ENCODE measurements at places on chromosomes 13 and 19.

GRCh38 chr19:49403404-49404187 lies 15.5 kb downstream of the KASH5 start:
- DNase-seq = no peak

DNA sequence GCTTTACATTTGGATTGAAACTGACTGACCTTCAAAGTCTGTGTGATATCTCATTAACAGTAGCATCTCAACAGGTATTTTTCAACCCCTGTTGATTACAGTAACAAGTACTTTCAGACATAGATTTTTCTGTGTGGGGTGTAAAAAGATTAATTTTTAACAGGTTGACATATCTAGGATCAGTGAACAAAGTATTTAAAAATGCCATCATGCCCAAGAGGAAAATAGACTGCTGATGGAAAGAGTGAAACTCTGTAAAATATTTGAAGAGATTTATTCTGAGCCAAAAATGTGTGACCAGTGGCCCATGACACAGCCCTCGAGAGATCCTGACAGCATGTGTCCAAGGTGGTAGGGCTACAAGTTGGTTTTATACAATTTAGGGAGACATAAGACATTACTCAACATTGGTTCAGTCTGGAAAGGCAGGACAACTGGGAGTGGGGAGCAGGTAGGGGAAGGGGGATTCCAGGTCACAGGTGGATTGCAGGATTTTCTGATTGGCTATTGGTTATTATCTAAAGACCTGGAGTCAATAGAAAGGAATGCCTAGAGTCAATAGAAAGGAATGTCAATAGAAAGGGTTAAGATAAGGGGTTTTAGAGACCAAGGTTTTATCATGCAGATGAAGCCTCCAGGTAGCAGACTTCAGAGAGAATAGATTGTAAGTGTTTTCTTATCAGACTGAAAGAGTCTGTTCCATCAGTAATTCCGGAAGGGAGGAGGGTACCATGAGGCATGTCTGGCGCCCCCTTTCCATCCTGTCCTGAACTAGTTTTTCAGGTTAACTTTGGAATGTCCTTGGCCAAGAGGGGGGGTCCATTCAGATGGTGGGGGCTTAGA lies 29.1 kb downstream of the TNFRSF19 start:
- DNase-seq = no peak

DNA sequence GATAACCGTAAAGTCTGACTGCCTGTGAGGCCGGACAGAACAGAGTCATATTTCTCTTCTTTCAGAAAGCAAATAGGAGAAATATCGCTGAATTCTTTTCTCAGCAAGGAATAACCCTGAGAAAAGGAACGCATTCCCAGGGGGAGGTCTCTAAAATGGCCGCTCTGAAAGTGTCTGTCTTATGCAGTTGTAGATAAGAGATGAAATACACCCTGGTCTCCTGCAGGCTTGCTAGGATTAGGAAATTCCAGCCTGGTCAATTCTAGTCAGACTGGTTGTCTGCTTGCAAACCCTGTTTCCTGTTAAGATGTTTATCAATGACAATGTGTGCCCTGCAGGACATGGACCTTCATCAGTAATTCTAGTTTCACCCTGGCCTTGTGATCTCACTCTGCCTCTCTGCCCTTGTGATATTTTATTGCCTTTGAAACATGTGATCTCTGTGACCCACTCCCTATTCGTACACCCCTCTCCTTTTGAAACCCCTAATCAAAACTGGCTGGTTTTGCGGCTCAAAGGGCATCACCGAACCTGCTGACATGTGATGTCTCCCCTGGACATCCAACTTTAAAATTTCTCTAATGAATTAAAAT lies 934.8 kb upstream of the SPRY2 start:
- DNase-seq = no peak

GRCh38 chr13:92950771-92951170 lies 275.8 kb upstream of the GPC6 start:
- DNase-seq = no peak

GRCh38 chr19:10887616-10888367 lies 16.4 kb downstream of the CARM1 start:
- DNase-seq = no peak

GRCh38 chr13:49821216-49822009 lies 28.9 kb upstream of the KPNA3 start:
- DNase-seq = no peak

DNA sequence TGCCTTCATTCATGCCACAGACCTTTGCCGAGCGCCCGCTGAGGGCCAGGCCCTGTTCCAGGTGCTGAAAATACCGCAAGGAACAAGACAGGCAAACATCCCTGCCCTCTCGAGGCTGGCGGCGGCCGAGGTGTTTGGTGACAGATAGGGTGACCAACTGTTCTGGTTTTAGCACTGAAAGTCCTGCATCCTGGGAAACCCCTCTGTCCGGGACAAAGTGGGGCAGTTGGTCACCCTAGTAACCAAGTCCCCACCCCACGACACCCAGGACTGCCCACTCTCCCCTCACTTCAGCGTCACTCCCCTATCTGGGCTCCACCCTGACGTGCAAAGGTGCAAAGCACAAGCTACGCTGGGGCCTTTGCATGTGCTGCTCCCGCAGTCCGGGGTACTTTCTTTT lies 17.3 kb downstream of the ZBTB7A start:
- DNase-seq = no peak

DNA sequence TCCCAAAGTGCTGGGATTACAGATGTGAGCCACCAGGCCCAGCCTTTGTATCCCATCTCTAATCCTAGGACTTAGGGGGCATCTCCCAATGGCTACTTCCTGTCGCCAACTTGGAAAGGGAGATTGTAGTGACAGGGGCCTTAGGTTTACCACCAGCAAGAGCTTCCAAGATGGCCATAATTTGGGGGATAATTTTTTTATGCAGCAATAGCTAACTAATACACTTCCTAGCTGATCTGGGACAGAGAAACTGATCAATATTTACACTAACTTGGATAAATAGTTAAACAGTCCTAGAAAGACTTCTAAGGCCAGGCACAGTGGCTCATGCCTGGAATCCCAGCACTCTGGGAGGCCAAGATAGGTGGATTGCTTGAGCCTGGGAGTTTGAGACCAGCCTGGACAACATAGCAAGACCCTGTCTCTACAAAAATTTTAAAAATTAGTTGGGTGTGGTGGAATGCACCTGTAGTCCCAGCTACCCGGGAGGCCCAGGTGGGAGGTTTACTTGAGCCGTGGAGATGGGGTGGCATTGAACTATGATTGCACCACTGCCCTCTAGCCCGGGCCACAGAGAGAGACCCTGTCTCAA lies 5.3 kb upstream of the COLGALT1 start:
- no peak for DNase-seq

DNA sequence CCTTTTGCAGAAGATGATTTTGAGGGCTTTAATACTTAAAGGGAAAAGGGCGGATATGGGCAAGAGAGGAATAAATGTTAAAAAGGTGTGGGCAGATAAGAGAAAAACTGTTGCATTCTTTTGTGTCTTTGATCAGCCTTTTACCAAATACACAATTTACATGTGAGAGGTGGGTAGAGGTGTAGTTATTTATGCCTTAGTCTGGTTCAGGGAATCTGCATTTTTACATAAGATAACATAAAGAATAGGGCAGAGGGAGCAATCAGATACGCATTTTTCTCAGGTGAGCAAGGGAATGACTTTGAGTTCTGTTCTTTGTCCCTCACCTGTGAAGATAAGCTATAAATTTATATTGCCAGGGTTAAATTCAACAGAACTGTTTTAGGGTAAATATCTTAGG lies 708.4 kb upstream of the SLITRK1 start:
- DNase-seq = no peak

DNA sequence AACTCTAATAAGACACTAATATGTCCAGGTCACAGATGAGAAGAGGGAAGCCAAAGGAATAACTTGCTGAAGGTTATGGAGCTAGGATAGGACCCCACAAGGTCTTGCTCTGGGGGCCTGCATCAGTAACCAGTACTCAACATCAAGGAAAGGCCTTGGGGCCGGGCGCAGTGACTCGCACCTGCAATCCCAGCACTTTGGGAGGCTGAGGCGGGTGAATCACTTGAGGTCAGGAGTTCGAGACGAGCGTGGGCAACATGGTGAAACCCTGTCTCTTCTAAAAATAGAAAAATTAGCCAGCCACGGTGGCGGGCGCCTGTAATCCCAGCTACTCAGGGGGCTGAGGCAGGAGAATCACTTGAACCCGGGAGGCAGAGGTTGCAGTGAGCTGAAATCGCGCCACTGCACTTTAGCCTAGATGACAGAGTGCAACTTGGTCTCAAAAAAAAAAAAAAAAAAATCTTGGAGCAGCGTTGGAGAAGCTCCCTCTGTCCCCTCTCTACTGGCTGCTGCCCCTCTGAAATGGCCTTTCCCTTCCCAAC lies 1.8 kb downstream of the LONP1 start:
- no peak for DNase-seq

GRCh38 chr19:14059093-14059480 lies 2.8 kb downstream of the PALM3 start:
- DNase-seq = peak; percentile 55

- DNase-seq = no peak
Observed at GRCh38 chr13:110166598-110166997, 140.4 kb downstream of the COL4A1 start.

GRCh38 chr13:94825507-94825906 lies 113.2 kb upstream of the SOX21 start:
- no peak for DNase-seq

GRCh38 chr13:59991395-59991794 lies 172.3 kb downstream of the DIAPH3 start:
- no peak for DNase-seq

DNA sequence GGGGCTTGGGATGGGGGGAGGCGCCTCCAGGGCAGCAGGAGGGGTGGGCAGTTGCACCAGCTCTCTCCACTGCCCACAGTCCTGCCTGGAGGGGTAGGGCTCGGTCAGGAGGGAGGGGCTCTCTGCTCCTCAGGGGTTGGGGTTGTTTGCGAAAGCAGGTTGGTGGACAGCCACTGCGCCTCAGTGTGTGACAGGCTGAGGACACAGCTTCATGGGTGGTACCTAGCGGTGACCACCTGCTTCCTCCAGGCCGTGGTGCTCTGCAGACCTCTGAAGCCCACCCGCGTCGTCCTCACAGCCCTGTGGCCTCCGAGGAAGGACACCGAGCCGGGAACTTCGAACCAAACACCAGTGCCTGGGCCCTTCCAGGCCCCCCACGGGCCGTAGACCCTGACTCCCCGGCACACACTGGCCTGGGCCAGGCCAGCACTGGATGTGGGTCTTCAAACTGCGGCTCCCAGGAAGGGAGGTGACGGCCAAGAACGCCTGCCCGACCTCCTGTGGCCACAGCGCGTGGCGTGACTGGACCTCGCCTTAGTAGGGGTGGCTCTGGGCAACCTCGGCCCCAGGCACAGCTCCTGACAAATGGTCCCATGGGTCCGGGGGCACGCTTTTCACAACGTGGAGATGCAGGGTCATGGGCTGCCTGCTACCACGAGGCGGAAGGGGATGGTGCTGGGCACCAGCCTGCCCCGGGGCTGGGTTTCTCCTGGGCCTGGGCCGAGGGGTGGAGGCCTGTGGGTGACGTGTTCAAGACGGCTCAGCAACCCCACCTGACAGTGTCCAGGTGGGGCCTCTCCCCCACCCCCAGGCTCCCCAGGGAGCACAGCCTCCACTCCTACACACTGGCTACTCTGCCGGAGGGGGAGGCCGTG lies 173.2 kb downstream of the KDM4B start:
- no peak for DNase-seq

GRCh38 chr13:73943137-73943964 lies 190.9 kb downstream of the KLF12 start:
- peak; percentile 67 for DNase-seq

DNA sequence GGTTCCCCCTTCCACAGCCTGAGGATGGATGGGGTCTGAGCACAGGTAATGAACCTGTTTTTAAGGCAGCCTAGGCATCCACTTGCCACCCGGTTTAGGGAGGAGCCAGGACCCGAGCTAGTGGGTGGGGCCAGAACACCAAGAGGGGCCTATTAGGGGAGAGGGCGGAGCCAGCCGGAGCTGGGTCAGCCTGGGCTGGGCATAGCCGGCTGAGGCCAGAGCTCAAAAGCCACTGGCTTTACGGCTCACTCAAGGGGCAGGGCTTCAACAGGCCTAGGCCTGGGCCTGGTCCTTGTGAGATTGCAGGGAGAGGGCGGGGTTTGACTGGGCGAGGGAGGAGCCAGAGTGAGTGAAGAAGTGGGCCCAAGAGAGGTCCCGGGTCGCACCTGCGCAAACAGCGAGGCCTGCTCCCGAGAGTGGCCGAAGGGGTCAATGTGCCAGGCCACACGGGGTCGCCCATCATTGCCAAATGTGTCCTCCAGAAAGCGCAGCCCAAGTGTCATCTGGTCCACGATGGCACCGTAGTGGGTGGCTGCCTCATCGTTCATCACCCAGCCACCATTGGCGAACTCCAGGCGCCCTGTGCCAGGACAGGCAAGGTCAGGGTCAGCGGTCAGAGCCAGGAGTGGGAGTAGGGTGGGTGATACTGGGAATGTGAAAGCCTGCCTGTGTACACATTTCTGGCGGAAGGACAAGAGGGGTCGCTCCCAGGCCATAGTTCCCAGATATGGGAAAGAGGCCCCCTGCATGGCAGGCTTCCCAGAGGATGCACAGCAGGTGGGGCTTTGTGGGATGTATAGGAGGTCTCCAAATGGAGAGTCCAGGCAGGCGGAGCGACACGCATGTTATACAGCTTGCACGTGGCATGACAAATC lies 1.9 kb downstream of the MAN2B1 start:
- no peak for DNase-seq

DNA sequence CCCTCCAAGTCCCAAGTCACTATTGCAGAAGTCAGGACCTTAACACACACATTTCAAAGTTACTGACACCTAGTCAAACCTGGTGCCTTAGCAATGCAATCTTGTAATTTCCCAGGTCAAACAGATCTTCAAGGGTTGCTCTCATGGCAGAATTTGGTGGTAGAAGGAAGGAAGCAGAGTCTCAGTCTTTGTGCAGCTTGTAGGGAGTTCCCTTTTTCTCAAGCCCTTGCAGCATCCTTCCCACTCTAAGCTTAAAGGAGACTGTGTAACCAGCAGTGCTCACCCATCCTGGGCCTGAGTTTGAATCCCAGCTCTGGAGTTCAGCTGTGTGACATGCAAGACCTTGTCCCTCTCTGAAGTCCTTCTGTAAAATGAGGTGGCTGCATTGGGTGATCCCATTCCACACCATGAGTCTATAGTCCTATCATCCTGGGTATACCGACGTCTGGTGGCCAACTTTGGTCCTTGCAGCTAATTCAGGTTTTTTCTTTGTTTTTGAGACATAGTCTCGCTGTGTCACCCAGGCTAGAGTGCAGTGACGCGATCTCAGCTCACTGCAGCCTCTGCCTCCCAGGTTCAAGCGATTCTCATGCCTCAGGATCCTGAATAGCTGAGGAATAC lies 9.8 kb downstream of the SIGLEC10 start:
- DNase-seq = peak; percentile 52

- DNase-seq = peak; percentile 63
Observed at GRCh38 chr19:518598-519231, 11.4 kb downstream of the TPGS1 start.

All from CD4-positive, alpha-beta T cell treated with Interleukin-21 for 1 hour (primary cell).